ENCODE measurements at places on chromosomes 2 and 18.

DNA sequence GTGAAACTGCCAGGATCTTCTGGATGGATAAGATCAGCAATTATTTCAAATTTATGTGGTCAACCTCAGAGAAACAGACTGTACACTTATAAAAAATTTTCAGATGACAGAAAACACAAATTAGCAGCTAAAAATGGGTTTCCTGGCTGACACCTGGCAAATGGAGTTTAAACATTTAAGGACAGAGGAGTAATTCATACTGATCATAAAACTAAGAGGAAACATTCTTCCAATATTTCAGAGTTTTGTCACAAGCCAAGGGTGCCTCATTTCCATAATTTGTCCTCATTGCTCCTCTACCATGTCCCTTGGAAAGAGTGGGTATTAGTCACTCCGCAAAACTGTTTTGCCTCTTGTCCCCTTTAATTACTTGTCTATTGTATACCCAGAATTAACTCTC lies 70.2 kb downstream of the TMEFF2 start:
- no peak for DNase-seq

- no peak for DNase-seq
These were observed 32.4 kb upstream of the SLC3A1 start for GRCh38 chr2:44242904-44243303.

DNA sequence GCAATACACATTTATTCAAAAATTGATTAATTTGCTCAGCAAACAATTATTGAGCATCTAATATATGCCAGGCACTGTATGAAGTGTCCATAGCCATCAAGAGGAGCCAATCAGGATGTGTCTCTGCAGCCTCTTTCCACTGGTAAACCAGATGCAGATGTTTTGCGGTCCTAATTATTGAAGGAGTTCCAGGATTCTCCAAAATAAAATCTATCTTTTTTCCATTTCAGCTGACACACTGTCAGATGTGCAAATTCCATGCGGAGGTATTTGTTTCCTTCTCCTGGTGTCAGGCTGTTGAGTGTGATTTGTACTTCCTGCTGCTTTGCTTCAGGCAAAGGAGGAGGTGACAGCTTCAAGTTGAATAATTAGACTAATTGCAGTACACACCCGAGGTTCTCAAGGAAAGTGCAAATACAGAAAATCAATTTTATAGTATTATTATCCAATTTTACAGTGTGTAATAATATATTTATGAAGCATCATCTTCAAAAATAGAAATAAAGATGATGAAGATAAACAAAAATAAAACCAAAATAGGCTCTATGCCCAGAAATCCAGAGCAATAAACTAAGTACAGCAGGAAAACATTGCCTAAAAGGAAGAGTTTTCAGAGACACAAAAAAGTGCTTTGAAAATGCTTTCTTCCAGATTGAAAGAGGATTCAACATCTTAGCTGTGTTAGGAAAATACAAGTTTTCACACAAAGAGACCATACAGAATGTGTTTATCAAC lies 1352.9 kb upstream of the CHAC2 start:
- no peak for DNase-seq

DNA sequence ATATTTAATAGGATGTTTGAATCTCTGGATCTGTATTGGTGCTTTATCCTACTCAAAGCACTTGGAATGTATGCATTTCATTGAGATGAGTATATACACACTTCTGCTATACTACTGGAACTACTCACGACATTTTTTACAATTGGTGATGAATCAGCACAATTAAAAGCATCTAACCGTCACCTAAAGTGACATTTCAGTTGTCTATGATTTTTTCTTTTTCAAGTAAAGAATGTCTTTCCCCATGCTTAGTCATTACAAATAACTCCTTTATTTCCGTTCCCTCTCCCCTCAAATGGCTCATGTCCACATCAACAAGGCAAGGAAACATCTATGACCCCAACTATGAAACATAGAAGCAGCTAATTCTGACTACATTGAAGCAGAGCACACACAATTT lies 77.3 kb downstream of the CLIP4 start:
- no peak for DNase-seq

DNA sequence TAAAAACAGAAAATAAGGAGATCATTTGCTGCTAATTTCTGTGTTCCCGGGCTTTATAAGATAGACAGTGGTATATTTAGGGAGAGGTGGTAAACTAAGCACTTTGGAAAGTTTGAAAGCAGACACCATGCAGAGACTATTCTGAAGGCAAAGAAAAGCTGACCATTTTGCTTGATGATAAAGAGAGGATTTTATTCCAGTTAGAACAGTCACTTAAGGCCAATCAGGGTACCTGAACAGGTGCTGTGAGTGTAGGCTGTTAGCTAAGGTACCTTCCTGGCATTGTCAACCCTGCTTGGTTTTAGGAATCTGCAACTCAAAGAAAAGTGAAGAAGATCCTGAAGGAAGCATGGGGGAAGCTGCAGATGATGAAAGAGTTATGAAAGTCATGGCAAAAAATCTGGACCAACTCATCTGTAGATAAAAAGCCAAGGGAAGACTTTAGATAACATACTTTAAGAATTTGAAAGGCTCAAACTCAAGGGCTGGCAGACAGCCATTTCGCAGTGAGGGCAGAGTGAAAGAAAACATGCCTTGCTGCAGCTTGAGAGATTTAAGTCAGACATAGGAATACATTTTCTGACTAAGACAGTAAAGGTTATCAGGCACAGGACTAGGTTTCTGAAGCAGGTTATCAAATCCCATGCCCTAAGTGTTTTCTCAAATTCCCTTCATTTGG lies 80.1 kb upstream of the ARL5A start:
- no peak for DNase-seq

DNA sequence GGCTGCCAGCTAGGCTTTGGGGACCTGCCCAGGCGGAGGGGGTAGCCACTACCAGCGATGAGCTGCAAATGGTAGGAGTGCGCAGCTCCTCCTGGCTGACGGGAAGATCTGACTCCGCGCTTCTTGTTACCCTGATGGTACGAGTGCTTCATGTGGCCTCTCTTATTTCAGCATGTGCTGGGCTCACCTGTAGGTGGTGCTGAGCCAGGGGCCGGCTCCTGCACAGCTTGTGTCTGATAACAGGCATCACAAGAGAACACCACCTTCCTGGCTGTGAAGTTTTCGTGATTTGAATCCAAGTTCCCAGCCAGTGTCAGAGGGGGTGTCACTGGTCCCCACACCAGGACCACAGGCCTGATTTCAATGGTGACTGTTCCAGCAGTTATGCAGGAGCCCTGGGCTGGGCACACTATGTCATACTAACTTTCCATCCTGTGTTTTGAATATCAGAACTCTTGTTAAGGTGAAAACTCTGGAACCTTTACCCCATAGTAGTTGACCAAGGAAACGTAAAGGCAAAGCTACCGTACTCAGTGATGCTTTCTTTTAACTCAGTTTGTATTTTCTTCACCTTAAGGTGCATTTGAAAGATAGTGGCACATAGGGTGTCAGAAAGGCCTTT lies 28.0 kb downstream of the APCDD1 start:
- DNase-seq: no peak

DNA sequence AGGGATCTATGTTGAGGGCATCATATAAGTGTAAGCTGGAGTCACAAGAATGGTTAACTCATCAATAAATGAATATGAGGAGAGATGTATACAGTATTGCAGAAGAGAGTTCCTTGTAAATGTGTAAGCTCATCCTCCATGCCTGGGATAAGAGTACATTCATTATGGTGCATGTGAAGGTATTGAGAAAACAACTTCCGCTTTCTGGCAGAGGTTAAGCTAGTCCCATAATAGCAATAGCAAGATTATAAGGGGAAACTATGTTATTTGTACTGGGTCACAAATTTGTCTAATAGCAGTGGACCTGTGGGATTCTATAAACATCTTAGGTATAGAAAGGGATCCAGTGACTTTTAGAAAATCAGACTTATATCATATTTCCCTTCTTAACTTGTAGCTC lies 44.1 kb downstream of the SCN2A start:
- DNase-seq: no peak

DNA sequence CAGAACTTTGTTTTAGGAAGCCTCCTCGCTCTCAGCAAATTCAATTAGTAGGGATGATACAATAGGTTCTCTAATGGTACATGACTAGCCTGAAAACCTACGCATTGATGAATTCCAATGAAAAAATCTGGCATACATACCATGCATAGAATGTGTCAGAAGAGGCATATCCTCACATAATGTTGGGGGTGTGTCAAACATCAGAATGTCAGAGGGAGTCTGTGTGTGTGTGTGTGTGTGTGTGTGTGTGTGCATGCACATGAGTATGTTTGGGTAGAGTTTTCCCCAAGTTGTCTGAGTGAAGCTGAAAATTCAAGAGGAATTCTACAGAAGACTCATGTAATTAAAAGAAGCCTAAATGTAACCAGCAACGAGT lies 78.5 kb downstream of the FIGN start:
- no peak for DNase-seq

- no peak for DNase-seq
These were observed 78.9 kb downstream of the CD8B2 start for GRCh38 chr2:106566050-106566449.

GRCh38 chr2:71856773-71857525 lies 290.7 kb downstream of the CYP26B1 start:
- DNase-seq: no peak

GRCh38 chr2:15579641-15580040 lies 12.0 kb upstream of the DDX1 start:
- DNase-seq: no peak

GRCh38 chr2:187874786-187875185 lies 320.6 kb upstream of the TFPI start:
- no peak for DNase-seq

DNA sequence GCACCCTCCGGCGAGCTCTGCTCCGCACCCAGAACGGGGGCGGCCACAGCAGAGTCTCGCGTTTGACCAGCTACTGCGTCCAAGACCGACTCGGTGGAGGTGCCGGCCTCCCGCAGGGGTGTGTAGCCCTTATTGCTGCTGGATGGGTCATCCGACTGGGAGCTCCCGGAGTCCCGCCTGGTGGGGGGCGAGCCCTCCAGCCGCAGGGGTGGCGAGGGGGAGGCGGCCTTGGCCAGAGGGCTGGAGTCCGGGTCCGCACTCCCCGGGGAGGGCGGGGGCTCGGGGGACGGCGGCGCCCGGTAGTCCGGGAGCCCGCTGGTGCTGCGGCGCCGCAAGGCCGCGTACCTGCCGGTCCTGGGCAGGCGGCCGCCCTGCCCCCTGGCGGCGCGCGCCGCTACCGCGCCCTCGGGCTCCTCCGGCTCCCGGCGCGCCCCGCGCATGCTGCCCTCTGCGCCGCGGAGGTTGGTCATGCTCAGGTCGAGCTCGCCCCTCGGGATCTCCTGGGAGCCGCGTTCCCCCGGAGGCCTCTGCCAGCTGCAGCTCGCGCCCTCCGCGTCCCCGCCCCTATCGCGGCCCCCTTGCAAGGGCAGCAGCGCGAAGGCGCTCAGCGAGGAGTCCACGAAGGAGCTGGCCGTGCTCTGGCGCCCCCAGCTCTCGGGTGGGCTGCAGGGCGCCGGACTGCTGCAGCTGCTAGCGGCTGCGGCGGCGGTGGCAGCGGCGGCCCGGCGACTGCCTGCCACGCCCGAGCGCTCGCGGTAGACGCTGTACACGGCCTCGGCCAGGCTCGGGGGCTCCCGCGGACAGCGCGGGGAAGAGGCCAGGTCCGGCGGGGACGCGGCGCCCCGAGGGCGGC lies 4.8 kb downstream of the TMEM200C start:
- no peak for DNase-seq

- no peak for DNase-seq
These were observed 82.3 kb downstream of the TFCP2L1 start for GRCh38 chr2:121202541-121203310.

GRCh38 chr2:85246348-85246747 lies 81.4 kb downstream of the TGOLN2 start:
- no peak for DNase-seq

- no peak for DNase-seq
These were observed 377.4 kb downstream of the XIRP2 start for GRCh38 chr2:167265722-167266121.

DNA sequence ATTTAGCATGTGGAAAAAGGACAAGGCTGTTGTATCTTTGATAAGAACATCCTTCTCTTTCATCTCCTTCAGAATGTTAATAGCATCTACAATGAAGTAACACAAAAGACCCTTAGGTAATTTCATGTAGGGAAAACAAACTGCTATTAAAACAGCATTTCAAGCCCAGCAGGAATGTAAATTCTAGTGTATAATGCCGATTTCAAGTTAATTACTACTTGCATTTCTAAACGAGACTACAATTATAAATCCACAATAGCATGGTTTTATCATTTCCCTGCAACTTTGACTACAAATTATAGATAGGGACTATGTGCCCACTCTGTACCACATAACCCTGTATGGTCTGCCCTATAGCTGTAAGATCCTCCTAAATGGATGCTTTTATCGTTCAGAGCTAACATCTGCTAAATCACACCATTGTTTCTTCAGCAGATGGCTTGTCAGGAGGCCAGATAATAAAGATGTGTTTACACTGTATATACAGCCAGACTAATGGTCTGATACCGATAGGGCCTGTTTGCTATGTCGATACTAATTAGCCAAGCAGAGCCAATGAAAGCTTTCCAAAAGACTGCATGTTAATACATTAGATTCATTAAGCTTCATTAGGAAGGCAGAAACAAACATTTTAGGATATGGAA lies 51.9 kb downstream of the LRPPRC start:
- no peak for DNase-seq

- DNase-seq: peak; percentile 34
These were observed 21.6 kb upstream of the GYPC start for GRCh38 chr2:126634273-126634861.

- no peak for DNase-seq
These were observed 18.4 kb downstream of the STK25 start for GRCh38 chr2:241489733-241490680.

DNA sequence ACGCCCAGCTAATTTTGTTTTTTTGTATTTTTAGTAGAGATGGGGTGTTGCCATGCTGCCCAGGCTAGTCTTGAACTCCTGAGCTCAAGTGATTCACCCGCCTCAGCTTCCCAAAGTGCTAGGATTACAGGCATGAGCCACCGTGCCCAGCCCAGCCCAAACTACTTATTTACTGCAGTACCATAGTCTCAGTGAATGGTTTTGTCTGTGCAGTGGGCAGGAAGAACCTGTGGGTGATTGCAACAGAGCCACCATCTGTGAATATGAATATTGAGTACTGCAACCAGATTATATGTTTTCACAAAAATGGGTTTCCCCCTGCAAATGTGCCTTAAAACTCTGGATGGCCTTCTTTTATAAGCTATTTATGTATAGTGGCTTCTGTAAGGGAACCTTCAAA lies 9.1 kb downstream of the MPPE1 start:
- DNase-seq: no peak

GRCh38 chr2:235737396-235737795 lies 243.6 kb downstream of the AGAP1 start:
- no peak for DNase-seq
